Fibroblast of upper back skin (primary cell): ENCODE measurements at places on chromosomes 12 and 14.

- no peak for DNase-seq
These were observed 1.6 kb downstream of the AMN1 start for GRCh38 chr12:31727192-31727591.

DNA sequence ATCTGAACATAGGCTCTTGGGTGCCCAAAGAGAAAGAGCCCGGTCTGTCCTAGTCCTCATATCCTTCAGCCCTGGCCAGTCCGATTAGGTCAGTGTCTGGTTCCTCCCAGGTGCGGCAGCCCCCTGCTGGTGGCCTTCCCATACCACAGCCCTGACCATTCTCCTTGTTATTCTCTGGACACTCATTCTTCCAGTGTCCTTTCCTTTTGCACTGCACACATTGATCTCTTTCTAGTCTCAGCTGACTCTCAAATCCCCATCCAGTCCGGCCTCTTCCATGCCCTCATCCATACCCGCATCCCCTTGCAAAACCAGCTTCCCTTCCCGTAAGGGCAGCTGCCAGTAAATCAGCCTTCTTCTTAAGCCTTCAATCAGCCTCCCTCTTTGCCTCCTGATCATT, 1316.3 kb downstream of the TMEM121 start:
- no peak for DNase-seq

GRCh38 chr12:26119391-26119989, 5.3 kb downstream of the BHLHE41 start:
- DNase-seq = peak; percentile 78

DNA sequence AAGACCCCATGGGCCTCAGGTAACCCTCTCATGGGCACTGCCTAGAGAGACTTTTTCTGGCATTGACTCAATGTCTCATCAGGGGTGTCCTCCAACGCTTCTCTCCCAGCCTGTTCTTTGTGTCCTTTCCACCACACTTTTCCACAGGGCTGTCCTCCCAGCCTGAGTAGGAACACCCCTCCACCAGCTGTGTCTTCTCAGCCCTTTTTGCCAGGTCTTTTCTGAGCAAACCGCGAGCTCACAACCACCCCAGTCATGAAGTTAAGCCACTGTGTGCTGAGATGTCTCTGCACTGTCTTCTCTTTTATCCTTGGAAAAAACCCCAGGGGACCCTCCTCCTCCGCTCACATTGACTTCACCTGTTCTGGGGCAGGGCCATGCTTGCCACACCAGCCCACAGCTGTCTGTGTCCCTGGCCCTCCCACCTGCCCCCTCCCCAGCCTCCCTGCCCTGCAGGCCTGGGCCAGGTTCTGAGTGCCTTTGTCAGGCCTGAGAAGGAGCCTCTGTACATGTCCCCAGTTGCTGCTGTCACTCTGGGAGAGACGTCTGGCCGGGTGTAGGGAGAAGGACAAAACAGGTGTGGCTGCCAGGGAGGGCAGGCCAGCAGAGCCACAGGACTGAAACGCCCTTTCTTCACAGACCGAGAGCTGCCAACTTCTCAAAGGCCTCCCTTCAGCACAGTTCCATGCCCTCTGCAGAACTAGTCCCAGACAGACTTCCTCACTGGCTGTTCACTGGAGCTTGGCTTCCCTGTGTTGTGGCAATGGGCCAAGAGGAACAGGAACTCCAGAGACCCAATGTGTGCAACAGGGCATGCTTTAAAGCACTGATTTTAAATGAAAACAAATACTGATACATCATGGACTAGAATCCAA, 50.5 kb upstream of the PNMA1 start:
- no peak for DNase-seq

DNA sequence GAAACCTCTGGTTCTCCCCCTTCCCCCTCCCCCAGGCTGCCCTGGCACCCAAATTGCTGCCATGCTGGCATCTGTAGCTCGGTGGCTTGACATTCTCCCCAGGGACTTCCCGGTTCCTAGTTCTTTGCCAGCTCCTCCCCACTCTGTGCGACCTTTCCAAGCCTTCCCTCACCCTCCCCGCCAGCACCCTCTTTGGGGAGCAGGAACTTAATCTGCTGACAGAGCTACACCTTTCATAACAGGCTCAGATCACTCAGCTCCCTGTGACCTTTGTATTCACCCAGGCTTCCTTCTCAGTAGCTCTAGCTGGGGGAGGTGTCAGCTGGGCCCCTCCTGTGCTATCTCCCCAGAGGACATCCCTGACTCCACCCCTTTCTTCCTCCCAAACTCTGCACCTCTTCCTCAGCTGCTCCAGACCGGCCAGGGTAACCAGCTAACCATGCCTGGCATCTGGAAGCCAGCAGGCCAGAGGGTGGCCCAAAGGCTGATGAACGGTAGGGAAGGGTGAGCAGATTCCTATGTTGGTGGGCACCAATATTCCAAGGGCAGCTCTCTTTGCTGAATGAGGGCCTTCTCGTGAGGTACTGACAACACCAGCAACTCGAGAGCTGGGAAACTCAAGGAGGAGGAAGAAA, 1.8 kb upstream of the COX14 start:
- no peak for DNase-seq

- no peak for DNase-seq
These were observed 330.7 kb downstream of the CACNA1C start for GRCh38 chr12:2383325-2384028.

DNA sequence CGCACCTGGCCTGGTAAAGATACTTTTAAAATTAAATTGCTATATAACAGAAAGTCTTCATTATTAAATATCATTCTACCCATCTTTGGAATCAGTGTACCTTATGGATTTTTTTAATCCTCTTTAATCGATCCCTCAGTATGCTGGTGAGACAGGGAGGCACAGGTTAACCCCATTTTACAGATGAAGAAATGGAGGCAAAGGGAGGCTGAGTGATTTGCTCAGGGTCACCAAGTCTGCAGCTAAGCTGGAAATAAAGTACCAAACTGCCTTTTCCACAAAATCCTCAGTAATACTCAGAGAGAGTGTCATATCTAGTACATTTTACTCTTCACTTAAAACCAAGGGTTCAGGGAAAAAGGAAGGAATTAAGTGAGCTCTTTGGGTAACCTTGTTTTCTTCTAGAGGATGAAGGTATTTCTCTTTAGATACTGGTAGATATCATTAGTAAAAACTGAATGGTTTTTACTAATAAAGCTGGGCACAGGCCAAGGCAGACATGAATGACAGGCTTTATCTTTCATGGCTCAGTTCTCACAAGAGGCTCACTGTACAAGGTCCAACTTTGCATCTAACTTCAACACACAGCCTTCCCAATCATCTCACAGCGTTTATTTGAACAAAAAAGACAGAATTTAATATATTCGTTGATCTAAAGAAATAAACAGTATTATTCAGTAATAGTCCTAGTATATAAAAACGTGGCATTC, 35.3 kb upstream of the TTC7B start:
- DNase-seq = no peak

DNA sequence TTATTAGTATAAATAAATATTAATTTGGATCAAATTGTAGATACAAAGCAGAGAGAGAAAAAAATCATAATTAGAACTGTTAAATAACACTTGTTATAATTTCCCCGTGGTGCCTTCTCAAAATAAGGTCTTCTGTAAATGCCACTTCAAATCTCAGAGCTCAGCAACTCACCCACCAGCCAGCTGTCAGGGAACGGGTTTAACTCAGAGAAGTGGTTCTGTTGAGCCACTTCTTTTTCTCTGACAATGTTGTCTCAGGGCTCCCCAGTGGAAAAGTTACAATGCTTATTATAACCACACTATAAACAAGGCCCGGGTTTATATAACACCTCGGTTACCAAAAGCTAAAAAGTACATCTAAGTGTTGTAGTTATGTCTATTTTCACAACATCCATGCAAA, 452.6 kb downstream of the GLT1D1 start:
- DNase-seq = no peak

- no peak for DNase-seq
These were observed 19.8 kb downstream of the ALDH6A1 start for GRCh38 chr14:74064426-74064825.
